ENCODE measurements at places on chromosomes 3 and 15. TPM values are rescaled to one million over a fixed set of nuclear protein-coding genes. Genes with fewer than 3 reads are reported as not detected.

Gene GOLGA8H
- 0.79 TPM for total RNA-seq

DNA sequence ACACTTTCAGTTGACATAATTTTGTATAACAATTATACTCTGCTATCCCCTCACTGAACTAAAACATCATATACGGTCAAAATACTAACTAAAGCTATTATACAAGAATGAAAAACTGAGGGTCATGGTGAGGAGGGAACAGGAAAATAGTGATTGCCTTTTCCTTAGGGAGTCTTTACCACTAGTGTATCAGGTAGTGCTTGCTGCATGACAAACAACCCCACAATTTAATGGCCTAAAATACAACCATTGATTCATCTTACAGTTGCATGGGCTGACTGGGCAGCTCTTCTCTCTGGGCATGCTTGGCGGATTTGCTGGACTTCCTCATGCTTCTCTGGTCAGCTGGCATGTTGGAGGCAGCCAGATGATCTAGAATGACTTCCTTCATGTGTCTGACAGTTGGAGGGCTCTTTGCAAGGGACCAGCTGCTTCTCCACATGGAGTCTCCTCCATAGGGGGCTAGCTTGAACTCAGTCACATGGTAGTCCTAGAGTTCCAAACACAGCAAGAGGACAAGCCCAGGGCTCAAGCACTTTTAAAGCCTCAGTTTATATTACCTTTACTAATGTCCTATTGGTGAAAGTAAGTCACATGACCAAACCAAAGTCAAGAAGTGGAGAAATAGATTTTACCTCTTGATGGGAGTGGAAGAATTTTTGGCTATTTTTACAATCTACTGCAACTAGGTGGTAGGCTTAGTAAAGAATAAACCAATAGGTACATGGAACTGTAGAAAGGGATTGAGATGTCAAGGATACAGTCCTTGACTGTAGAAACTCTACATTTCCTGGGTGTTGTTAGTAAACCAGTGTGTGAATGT, 18.8 kb downstream of the THAP10 start:
- peaks cover 9% of the 10 kb centered on the region for H3K4me1 ChIP-seq
- no peak for DNase-seq
- no peaks in the 10 kb centered on the region for H3K27me3 ChIP-seq
- no peak overlapping the region for H3K27ac ChIP-seq
- H3K4me3 ChIP-seq: no peak overlapping the region
- H3K36me3 ChIP-seq: no peaks in the 10 kb centered on the region

- H3K4me1 ChIP-seq: no peaks in the 10 kb centered on the region
- H3K36me3 ChIP-seq: no peaks in the 10 kb centered on the region
- H3K4me3 ChIP-seq: no peak overlapping the region
- H3K27ac ChIP-seq: no peak overlapping the region
- no peaks in the 10 kb centered on the region for H3K27me3 ChIP-seq
These were observed 19.7 kb downstream of the DENND6A start for GRCh38 chr3:57673156-57673555.

DNA sequence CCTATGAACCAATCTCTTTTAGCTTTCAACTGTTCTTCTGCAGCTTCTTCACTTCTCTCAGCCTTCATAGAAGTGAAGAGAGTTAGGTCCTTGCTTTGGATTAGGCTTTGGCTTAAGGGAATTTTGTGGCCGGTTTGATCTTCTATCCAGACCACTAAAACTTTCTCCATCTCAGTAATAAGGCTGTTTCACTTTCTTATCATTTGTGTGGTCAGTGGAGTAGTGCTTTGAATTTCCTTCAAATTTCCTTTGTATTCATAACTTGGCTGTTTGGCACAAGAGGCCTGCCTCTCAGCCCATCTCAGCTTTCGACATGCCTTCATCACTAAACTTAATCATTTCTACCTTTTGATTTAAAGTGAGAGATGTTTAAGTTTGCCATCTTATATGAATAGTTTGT, 21.7 kb downstream of the DZIP1L start:
- H3K27ac ChIP-seq: no peak overlapping the region
- no peaks in the 10 kb centered on the region for H3K4me1 ChIP-seq
- no peaks in the 10 kb centered on the region for H3K27me3 ChIP-seq
- 0 out of 2 replicates have a peak, but pooled peaks cover 2% of the 10 kb centered on the region for H3K36me3 ChIP-seq
- DNase-seq: no peak
- H3K4me3 ChIP-seq: no peak overlapping the region

- no peaks in the 10 kb centered on the region for H3K4me1 ChIP-seq
- H3K4me3 ChIP-seq: no peak overlapping the region
- no peaks in the 10 kb centered on the region for H3K27me3 ChIP-seq
- no peak for DNase-seq
- no peaks in the 10 kb centered on the region for H3K36me3 ChIP-seq
These were observed 449.0 kb upstream of the LMCD1 start for GRCh38 chr3:8052659-8053058.

All from HCT116 (cell line).